Left lobe of liver (tissue), 2 donors: ENCODE measurements at places on chromosomes 6 and 20.

DNA sequence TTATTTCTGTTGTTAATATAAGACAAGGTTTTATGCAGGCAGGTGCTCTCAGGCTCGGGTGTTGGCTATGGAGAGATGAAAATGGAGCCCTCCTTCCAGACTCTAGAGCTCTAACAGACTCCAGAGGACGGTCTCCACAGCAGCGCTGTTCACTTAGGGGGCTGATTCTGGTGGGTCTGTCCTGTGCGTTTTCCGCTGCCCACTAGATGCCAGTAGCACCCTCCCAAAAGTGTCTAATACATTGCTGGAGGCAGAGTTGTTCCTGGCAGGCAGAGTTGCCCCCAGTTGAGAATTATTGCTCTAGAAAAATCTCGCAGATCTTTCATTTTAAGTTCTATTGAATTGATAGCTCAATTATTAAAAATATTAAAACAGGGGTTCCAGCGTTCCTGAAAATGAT is 109.9 kb downstream of the MAP3K4 start:
- DNase-seq = no peak

DNA sequence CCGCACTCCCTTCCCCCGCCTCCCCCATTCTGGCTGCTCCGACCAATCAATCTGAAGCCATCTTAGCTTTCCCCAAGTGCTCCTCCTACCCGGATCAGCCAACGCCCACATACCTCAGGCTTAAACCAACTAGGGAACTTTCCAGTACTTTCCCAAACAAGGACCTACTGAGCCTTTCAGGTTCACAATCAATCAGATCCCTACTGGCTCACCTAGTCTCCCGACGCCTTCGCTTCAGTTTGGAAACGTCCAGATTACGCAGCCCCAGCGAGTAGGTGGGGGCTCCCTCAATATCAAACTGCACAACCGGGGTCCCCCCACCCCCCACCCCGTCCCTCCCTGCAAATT is 432 bp downstream of the HSPA1L start:
- peak; percentile 95 for DNase-seq

DNA sequence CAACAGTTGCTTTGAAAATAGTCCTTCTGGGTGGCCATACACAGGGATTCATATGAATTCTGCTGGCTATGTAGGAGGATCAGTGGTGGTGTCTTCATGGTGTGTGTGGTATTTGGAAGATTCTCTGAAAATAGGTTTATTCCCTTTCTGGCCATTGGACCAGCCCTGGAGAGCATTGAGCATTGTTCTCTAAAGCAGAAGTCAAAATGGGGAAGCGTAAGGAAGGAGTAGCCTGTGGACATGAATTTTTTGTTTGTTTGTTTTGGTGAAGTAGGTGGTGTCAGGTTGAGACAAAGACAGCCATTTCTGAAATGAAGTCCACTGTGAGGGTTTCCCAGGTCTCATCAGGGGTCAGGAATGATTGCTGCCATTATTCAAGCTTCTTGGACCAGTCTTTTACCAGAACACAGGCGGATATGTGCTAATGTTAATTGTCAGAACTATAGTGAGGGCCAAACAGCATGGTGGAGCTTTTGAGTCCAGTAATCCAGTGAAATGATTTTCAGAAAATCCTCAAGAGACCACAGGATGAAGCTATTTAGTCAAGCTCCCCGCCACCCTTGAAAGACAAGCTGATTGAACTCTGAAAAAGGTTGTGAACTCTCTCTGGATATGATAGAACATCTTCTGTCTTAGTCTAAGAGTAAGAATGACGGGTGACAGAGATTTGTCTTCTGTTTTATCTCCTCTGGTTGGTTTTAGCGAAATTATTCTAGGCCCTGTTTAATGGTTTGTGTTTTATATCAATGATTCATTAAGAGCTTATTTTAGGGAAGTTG is 60.0 kb downstream of the DNAH8 start:
- no peak for DNase-seq

DNA sequence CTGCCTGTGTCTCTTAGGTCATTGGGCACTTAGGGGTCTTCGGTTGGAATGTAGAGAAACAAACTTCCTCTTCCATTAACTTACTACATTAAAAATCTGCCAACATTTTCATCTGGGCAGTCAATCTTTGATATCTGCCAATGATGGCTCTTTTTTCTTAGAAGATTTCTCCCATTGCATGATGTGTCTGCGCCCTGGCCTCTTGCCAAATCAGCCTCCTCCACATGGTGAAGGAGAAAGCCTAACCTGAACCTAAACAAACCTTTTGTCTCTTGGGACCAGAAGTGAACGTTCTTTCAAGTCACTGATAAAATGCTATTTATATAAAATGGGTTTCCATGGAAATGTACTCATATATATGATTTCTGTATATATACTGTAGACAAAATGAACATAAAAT is 998.9 kb upstream of the GJE1 start:
- no peak for DNase-seq

- no peak for DNase-seq
These were observed 263.4 kb upstream of the THEMIS start for GRCh38 chr6:128164254-128164653.

- peak; percentile 61 for DNase-seq
These were observed 359.4 kb downstream of the CD83 start for GRCh38 chr6:14476793-14477531.

GRCh38 chr6:8574749-8575468 is 139.6 kb upstream of the SLC35B3 start:
- no peak for DNase-seq

GRCh38 chr20:11101243-11101642 is 427.4 kb upstream of the JAG1 start:
- no peak for DNase-seq

GRCh38 chr6:6816716-6817115 is 228.2 kb downstream of the LY86 start:
- no peak for DNase-seq

DNA sequence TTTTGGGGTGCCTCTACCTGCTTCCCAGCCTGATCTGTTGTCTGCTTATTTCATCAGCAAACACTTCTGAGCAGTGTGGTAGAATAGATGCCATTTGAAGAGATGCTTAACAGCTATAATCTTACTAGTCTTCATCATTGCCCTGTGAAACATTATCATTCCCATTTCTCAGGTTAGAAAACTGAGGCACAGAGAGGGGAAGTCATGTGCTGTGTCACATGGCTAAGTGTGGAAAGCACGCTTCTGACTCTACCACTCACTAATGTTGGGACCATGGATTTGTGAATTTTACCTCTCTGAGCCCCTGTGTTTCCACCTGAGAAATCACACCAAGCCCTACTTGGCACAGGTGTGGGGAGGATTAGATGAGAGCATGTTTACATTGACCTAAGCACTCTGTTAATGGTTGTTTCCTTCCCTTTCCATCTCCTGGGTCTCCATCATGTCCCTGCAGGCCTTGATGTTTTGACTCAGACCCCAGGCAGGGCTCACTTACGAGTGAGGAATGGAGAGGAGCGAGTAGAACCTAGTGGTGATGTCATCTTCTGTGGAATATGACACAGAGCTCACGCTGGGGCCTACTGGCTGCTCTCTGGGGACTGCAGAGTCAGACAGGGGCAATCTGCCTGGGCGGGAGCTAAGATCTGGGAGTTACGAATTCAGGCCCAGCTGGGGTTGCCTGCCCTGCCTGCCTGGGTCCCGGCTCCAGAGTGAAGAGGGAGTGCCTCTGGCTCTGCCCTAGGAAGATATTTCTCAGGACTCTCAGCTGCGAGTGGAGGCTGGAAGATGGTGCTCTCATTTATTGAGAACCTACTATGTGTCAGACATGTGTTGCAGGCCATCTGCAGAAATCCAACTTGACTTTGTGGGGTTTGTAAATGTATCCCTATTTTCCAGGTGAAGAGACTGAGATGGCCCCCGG is 64.3 kb downstream of the CDH22 start:
- DNase-seq = no peak

- DNase-seq = no peak
These were observed 203.3 kb downstream of the BCAS1 start for GRCh38 chr20:53866794-53867740.

- peak; percentile 60 for DNase-seq
These were observed 32.5 kb downstream of the STK38 start for GRCh38 chr6:36514554-36515456.

DNA sequence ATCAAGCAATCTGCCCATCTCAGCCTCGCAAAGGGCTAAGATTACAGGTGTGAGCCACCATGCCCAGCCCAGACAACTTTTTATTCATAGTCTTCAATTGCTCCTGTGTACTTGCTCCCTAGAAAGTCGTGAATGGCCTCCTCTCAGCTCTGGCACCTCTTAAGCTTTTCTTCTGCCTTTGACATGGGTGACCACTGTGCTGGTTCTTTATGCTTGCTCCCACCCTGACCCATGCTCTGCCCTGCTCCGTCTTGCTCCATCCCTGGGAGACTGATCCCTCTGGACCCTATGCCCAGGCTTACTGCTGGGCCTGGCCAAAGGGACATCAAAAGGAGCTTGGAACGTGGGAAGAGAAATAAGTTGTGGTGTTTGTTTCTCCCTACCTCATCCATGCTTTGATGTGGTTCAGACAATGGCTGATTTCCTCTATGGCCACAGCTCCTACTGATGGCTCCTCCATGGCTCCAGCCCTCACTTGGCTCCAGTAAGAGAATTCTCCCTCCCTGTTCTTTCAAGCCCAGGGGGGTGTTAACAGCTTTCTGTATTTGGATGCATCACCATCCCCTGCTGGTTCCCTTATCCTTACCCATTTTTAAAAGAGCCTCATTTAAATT is 7.7 kb upstream of the TREM2 start:
- peak; percentile 16 for DNase-seq

DNA sequence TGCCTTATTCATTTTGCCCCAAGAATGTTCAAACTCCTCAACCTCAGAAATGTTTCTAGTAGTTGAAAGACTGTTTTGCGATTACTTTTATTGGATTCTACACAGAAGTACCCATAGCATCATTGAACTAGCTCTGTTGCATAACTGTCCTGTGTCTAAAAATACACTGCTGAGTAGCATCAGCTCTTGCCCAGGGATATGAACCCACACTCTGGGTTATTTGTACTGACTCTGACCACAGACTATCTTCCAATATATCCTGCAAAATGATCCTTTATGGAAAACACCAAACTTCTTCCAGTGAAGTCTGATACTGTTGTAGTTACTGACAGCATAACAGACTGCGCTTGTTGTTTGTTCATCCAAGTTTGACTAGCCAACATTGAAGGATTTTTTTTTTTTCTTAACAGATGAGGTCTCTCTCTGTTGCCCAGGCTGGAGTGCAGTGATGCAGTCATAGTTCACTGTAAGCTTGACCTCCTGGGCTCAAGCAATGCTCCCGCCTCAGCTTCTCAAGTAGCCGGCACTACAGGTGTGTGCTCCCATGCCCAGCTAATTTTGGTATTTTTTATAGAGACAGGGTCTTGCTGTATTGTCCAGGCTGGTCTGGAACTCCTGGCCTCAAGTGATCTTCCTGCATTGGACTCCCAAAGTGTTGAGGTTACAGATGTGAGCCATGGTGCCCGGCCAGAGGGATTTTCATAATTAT is 49.9 kb downstream of the TULP4 start:
- DNase-seq = no peak

DNA sequence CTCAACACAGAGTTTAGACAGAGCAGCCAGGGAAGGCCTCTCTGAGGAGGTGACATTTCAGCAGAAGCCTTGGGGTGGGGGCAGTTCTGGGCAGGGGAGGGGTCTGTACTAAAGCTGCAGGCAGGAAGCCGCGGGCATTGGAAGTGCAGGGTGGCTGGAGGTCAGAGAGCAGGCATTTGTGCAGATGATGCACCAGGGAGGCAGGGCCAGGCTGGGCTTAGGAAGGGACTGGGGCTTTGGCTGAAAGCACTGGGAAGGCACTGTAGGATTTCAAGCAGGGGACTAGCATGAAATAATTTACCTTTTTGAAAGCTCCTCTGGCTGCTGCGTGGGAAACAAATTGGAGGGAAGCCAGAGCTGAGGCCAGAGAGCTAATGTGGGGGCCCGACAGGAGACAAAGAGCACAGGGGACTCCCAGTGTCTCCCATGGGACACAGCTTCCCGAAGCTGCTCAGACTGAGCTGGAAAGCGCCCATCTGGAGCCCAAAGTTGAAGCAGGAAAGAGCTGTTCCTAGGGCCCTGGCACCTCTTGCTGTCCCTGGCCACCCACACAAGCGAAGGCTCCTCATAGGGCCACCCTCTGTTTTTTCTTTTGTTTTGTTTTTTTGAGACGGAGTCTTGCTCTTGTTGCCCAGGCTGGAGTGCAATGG is 19.3 kb downstream of the ADA start:
- DNase-seq = no peak

DNA sequence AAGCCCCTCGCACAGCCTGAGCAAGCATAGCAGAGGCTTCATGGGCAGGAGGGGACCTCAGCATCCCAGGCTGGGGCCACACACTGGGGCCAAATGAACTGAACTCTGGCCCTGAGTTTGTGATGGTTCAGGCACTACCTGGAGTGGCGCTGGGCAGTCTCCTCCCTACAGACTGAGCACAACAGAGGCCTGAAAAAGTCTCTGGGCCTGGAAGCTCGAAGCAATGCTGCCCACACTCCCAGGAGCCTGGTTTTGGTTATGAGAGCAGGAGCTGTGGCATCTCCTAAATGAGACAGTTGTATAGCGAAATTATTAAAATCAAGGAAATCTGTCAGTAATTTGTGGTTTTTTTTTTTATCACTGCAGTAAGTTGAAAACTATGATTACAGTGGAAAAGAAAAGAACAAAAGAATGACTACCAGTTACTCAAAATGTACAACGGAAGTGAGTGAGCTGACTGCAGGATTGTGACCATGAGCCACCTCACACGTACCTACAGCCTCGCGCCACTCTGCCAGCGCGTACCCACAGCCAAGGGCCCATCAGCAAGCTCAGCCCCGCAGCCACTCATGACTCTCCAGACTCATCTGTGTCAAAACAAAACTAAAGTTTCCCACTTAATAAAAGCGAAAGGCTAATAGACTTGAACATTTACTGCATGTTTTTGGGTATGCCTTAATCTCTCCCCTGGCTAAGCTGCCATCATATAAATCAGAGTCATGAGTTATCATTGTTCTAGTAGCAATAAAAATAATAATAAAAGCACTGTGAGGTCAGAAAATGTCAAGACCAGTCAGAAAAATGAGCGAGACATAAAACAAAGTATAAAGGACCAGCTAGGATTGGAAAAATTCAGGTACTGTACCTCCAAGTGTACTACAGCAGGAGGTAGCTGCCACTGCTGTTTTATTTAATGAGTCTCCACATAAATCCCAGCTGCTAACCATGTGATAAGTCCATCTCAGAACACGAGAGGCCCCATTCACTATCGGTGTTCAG is 177.0 kb downstream of the FOXC1 start:
- no peak for DNase-seq
